ENCODE measurements at places on chromosomes 4 and X.

GRCh38 chrX:150240643-150240970 lies 122.5 kb upstream of the MAMLD1 start:
- DNase-seq: peak; percentile 32

DNA sequence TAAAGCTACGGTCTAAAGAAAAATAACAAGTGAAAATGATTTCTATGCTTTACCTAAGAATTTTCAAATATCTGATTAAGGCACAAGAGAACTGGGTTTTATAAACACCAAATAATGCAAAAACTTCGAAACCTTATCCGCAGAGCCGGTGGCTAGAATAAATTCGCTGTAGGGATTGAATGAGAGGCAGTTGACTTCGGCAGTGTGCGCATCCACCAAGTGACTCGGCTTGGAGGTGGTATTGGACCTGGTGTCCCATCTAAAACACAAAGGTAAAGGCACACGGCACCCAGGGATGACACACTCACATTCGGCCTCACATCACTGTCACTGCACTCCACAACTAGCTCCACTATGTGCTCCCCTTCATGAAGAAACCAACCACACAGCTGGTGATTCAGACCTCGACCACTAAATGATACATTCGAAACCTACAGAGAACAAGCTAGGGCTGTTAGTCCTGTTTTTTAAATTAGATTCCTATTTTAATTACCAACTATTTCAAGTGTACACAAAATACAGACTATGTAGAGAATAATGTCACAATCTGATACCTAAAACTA lies 17.5 kb downstream of the RBBP7 start:
- no peak for DNase-seq

- DNase-seq: no peak
Observed at GRCh38 chr4:45897946-45898585, 225.8 kb downstream of the GABRG1 start.

DNA sequence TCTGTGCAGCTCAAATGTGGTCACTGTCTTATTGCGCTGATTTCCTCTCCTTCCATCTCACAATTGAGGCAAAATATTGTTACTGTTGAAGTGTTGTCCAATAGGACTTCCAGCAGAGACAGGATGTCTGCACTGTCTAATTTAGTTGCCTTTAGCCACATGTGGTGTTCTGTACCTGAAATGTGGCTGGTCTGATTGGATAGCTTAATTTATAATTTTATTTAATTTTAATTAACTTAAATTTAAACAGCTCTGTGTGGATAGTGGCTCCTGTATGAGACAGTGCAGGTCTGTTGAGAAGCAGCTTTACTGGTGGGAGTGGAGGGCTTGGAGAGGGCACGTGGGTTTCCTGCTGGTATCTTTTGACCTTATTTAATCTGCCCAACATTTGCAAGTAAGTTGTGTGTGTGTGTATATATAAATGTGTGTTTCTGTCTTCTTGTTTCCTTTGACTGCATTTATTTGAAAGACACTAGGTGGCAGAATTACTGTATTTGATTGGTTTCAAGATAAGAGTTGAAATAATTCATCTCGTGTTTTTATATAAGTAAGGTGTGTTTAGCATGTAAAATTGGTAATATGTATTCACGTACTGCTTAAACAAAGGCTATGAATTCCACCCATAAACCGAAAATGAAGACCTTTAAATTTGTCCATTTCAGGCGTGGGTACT lies 55.3 kb upstream of the MSANTD1 start:
- DNase-seq: no peak

- DNase-seq: no peak
Observed at GRCh38 chrX:129736491-129736890, 2.3 kb upstream of the XPNPEP2 start.

Data from activated CD8-positive, alpha-beta memory T cell treated with anti-CD3 and anti-CD28 coated beads for 24 hours (primary cell).